ENCODE measurements at places on chromosomes 6 and 20.

DNA sequence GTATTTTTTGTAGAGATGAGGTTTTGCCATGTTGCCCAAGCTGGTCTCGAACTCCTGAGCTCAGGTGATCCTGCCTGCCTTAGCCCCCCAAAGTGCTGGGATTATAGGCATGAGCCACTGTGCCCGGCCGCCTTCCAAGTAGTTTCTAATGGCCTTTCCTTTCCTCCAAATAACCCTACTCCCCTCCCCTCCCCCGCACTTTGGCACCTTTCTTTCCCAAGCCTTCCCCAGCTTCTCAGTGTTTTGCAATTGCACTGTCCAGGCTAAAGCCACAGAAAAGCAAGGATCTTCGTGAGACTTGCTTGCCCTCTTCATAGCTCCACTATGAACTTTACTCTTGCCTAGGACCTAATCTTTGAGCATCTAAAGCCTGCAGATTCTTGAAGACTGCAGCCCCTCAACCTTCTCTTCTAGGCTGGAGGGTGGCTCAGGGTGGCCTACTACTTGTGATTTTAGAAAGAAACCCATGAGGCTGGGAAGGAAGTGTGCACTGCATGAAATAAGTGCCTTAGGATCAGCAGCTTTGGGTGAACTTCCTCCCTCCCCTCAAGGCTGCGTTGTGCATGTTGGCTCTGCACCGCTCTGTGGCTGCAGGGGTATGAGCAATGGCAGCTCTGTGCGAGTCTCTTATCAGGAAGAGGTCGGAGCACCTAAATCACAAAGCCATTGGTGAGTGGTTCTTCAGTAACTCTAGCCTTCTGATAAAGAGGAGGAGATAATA is 152.4 kb upstream of the SNX9 start:
- DNase-seq: no peak

DNA sequence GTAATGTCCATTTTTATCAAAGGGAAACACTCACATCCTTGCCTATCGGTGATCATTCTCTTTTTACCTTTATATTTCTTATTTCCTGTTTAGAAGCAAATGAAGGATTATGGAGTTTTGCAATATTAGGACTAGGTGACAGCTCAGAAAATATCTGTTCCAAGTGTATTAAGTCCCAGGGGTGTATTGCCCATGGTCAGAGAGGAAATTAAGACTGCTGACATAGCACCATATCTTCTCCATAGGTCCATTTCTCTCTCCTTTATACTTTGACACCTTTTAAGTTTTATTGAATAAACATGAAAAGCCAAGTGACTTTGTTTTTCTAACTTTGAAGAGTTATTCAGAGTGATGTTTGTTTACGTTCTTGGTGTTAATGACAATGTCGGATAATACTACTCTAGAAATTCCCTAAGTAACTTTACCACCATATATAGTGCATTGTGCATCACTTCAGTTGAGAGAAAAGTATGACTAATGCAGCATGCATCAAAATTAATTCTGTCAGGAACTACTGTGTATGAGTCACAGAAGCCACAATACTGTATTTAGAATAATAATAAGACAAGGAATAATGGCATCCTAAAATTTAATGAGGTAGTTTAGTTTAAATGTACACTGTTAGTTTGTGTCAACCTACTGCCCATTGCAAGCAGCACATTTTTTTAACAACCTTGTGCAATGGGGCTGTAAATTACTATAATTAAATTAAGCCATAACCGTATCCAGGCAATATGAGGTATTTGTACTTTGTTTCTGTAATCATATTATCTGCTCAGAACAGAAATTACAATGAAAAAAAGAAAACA is 474.4 kb upstream of the RNF217 start:
- peak; percentile 41 for DNase-seq

DNA sequence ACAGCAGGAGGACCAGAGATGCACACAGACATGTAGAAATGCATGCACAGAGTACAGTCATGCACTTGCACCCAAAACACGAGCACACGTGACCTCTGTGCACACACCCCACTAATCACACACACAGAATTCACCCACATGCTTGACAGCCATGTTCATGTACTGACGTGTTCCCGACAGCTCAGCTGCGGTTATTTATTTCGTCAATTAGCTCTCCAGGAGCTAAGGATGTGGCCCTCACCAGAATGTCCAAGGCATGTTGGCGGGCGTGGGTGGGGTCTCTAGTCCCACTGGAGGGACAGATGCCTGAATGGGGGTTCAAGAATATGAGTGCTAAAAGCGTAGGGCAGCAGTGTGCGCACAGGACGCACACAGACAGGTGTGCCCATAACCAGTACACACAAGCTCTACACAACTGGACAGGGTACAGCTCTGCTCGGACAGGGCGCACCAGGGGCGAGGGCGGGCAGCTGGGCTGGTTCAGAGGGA is 571 bp upstream of the PRPF6 start:
- DNase-seq: no peak

GRCh38 chr20:17460119-17460518 is 71.1 kb downstream of the BFSP1 start:
- no peak for DNase-seq

DNA sequence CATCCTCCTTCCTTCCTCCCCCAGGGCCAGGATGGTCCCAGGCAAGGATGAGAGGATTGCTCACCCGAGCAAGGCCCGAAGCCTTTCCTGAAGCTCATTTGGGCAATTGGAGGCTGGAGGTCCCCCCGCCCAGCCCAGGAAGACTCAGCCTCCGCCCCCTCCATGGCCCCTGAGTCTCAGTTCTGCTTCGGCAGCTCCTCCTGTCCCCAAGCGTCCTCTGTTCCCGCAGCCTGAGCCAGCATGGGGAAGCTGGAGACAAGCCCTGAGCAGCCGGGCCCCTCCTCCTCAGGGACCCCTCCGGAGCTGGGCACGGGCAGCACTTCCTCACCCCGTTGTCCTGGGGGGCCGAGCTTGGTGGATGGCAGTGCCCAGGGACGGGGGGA is 26.0 kb downstream of the SLC17A9 start:
- DNase-seq: no peak

- no peak for DNase-seq
Observed at GRCh38 chr20:5908981-5909380, 41.4 kb downstream of the TRMT6 start.

DNA sequence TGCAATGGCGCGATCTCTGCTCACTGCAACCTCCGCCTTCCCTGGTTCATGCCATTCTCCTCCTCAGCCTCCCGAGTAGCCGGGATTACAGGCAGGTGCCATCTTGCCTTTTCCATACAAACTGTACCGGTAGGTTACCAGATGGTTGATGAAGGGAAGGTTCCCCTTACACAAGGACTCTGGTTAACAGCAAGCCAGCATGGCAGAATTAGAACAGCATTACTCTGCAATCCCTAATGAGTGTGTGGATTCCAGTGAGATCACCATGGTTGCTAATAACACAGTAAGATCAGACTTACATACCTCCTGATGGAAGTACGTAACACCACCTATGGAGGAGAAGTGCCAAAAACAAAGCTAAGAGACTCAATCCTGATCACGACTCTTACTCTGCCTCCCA is 51.7 kb downstream of the TTI1 start:
- no peak for DNase-seq

GRCh38 chr20:38970302-38970701 is 8.2 kb downstream of the DHX35 start:
- DNase-seq: no peak

- no peak for DNase-seq
Observed at GRCh38 chr6:44042989-44043478, 84.2 kb downstream of the MRPL14 start.

GRCh38 chr6:119917186-119917585 is 567.6 kb upstream of the MAN1A1 start:
- no peak for DNase-seq

DNA sequence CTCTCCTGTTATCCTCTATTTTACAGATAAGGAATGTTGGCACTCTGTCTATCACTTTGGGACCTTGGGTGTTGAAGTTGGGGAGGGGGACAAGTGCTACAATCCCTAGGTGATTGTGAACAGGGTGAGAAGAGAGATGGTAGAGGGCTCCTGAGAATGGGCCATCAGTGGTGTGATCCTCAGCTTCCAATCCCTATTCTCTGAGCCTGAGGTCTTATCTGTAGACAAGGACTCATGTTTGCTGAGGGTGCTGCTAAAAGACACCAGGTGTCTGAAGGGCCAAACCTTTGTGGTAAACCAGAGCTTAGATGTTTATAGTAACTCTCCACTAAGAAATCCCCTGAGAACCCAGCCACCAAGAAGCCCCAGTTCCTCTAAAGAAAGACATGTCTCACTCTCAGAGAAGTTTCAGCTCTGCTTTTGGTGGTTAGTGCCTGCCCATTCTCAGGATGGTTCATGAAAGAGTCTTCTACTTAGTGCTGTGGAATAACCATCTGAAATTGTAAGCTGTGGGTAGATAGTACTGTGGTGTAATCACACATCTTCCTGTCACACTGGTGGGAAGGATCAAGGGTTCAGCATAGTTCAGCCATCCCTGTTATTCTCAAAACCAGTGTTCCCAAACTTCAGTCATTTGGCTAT is 58.2 kb upstream of the IL20RA start:
- DNase-seq: no peak

- DNase-seq: no peak
Observed at GRCh38 chr6:111918825-111919224, 45.6 kb upstream of the FYN start.

GRCh38 chr6:71333697-71334096 is 45.1 kb downstream of the OGFRL1 start:
- no peak for DNase-seq

DNA sequence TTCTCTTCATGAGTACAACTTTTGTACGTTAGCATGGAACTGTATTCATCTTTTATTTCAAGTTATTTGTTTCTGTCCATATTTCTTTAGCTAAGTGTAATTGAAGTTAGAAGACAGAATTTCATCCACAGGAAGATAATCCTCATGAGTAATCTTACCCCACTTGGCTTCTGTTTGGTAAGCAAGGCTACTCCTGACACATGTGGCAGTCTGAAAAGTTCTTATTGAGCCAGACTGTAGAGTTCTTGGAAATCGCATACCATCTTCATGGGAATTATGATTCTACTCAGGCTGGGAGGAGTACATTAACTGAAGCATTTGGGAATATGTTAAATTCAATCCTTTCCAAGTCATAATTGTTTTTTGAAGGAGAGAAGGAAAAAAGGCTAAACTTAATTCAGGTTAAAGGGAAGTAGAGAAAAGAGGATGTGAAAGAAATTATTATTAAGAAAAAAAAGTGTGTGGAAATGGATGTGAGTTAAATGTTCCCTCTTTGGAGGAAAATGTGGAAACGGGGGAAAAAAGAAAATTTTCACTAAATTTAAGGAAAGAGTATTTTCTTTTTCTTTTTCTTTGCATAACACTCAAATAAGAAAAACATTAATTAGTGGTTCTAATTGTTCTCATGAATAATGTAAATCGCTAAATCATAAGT is 41.5 kb upstream of the TENT5A start:
- no peak for DNase-seq

DNA sequence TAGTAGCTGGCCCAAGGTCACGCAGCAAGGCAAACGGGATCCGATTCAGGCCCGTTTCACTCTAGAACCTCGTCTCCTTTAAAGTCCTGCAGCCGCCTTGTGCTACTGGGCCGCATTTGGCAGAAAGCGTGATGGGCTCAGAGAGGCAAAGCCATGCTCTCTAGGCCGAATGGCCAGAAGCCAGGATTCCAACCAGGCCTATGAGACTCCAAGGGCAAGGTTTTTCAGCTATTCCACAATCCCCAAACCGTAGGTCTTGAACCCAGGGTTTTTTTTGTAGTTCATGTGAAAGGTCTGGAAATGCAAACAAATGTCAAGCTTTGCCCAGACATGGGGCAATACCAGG is 174.1 kb downstream of the PREX1 start:
- no peak for DNase-seq

- no peak for DNase-seq
Observed at GRCh38 chr6:27441001-27441400, 31.9 kb downstream of the ZNF184 start.

DNA sequence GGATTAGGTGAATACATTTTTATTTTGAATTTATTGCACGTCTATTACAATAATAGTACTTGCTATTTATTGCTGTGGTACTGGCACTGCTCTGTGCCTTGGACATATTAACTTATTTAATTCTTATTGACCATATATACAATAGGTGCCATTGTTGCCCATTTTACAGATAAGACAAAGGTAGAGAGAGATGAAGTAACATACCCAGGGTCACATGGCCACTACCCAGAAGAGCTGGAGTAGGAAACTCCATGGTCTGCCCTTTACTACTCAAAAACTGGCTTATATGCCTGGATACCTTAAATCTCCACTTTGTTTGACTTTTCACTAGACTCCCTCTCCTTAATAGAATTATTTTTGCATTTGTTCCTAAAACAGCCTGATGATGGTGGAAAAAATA is 67.5 kb downstream of the ADGRG6 start:
- DNase-seq: no peak

GRCh38 chr6:161444464-161444863 is 170.6 kb upstream of the AGPAT4 start:
- DNase-seq: no peak

DNA sequence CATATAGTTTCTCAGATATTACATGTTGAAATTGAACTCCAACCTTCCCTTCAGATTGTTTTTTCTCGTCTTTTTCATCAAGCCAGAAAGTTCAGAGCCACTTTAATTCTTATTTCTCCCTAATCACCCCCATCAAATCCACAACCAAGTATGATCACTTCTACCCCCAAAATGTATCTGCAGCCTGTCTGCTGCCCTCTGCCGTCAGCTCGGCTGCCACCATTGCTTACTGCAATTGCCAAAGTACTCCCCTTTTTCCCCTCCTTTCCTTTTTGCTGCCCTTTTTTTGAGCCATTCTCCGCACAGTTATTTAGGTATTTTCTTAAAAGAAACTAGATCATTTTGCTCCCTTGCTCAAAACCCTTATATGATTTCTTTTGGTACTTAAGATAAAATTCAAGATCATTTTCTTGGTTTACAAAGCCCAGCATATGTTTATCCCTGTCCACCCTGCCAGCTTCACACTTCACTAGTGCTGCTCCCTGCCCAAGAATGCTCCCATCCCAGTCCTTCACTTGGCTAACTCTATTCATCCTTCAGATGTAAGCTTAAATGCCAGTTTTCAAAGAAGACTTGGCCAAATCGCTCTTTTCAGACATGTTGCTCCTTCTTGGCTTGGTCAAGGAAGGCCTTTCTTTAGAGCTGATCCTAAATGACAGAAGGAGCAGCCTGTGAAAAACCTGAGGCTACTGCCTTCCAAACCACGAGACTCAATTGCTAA is 63.7 kb downstream of the SH3BGRL2 start:
- no peak for DNase-seq

- DNase-seq: no peak
Observed at GRCh38 chr20:21147593-21147992, 21.7 kb downstream of the KIZ start.

DNA sequence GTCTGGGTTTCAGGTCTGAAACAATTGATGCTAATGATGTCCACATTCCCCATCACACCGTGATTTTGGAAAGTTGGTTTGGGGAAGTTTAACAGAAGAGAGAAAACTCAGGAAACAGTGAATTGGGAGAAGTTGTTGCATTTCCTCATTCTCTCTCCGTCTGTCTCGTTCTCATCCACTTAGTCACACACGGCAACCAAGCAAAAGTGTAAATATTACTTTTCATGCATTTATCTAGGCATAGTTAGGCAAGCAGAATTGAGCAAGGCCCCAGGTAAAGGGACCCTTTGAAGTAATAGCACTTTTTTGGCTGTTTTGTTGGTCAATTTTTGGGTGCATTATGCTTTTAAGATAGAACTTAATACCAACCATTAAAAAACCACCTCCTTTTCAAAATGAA is 137.0 kb upstream of the SULF2 start:
- DNase-seq: no peak
